ENCODE measurements at places on chromosomes 3 and 15.
A peak's percentile ranks its signal among the peaks of the same experiment; 100 is the strongest.

GRCh38 chr3:123299581-123299980 lies 97.8 kb downstream of the SEC22A start:
- no peak for DNase-seq

DNA sequence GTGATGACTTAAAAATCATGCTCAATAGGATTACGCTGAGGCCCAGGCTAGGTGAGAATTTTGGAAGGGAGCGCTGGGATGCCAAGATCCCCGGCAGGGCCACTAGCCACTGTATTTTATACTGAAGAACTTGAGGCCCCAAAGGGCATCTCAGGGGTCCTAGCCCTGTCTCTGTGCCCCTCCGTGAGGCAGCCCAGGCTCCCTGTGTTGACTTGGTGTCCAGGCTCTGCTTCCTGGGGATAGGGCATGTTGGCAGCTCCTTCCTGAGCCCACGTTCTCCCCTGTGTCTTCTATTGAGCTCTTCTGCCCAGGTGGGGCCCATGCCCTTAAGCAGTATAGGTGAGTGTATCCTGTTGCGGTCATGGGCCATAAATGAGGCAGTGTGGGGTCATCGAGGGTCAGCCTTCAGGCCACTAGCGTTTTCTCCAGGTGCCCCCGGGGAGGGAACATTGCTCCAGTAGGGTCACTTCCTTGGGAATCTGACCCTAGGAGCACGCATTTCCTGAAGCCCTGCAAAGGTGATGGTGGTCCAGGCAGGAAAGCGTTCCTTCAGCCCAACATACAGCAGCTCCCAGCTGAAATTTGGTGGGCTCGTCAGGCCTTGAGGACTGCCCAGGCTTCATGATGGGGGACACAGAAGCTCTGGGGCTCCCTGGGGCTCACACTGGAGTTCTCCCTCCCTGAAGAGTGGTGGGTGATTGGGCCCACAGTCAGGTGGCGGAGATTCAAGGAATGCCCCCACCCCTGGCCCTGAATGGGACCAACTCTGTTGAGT lies 189.4 kb downstream of the UBE3A start:
- no peak for DNase-seq

DNA sequence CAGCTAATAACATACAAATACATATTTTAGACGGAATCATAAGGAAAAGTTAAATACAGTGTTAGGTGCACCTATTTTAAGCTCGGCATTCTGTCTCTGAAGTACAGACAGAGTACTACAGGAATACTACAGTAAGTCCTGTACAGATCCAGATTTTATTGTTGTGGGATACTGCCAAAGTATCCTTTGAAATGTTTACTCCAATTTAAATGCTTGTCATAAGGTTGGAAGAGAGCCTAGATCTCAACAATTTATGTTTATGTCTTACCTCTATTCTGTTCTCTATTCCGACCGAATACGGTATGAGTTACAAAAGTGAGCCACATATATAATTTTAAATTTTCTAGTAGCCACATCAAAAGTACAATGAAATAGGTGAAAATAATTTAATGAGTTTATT lies 25.3 kb downstream of the PLD1 start:
- DNase-seq, result no peak

DNA sequence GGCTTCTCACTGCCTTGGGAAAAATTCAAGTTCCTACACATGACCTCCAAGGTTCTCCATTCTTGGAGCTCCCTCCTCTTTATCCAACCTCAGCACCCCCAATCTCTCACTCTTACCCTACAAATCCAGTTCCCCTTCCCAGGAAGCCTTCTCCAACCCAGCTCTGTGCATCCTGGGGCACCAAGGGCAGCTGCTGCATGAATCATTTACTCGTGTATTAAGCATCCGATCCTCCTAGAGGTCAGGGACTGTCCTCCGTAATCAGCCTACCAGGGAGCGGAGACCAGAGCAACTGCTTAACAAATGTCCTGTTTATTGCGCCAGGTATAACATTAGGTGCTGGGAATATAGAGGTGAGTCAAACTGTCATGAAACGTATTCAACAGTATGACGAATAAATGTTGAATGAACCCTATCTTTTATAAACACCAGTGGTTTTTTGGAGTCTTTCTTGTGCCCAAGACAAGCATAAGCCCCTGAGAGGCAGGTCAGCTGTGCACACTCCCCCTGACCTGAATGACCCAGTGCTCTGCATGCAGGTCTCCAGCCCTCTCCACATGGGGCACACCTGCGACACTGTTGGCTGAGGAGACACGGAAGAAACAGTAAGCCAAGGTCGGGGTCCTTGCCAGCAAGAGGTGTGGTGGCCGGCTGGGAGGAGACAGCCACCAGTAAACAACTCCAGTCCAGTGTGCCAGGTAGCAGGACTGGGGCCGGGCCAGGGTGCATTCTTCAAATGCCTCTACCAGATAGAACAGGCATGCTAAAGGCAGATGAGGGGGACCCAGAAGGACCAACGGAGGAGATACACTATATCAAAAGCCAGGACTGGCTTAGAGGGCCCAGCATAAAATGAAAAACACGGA lies 27.6 kb downstream of the ANP32A start:
- no peak for DNase-seq

- DNase-seq, result no peak
Observed at GRCh38 chr3:157405457-157405856, 31.2 kb upstream of the PTX3 start.

DNA sequence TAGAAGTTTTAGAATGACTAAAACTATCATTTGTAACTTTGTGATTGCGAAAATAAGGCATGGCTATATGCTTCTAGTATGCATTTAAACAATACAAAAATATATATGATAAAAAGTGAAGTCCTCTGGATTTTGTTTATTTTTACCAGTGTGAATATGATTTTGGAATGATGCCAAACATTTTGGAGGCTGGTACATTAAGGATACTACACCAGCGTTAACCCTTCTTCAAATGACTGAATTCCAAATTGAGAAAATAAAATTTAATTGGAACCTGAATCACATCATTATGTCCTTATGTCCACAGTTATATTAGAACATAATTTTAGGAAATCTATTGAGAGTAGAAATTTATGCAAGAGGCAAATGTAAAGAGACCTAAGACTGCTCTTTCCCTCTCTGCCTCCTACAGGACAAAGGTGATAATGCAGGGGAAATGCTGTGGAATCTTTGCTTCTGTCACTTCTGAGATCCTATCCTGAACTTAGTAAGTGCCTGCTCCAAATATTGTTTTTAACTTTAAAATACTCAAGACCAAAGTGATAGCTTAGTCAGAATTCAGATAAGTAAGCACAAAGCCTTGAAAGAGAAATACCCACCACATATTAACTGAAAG lies 121.1 kb upstream of the NANOGP8 start:
- no peak for DNase-seq

- DNase-seq, result no peak
Observed at GRCh38 chr15:69060041-69060481, 45.6 kb downstream of the NOX5 start.

- DNase-seq, result no peak
Observed at GRCh38 chr3:189853906-189854305, 222.7 kb downstream of the TP63 start.

- DNase-seq, result no peak
Observed at GRCh38 chr15:84755736-84756527, 7.5 kb downstream of the ZNF592 start.

DNA sequence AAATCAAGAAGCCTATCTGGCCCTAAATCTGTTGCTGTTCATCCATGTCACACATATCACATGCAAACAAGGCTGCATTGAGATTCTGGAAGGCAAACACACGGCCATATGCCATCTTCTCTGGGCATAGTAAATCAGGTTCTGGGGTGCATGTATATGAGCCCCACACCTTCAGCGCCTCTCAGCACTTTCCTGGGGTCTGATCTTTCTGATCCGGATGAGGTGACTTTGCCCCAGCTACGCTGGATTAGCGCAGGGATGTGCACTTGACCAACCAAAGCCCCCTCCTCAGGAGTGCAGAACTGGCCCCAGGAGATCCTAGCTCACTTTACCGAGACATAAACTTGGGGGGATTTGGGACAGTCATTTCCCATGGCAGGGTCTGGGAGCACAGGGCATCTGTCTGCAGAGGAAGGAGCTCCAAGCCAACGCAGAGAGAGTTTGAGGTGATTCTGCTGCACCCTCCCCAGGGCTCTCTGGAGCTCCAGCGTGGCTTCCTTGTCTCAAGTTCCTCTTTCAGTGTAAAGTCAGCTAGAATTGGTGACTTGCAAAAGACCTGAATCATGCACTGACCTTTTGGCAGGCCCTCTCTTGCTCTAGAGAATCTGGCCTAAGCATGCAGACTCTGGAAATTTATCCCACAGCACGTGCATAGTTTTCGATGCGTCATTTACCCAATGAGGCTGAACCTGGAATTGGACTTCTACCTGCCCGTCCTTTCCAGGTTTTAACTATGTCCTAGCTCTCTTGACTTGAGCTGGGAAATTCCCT lies 63.5 kb upstream of the KLF13 start:
- peak; percentile 43 for DNase-seq

GRCh38 chr3:149575961-149576564 lies 81.8 kb downstream of the WWTR1 start:
- DNase-seq, result no peak

DNA sequence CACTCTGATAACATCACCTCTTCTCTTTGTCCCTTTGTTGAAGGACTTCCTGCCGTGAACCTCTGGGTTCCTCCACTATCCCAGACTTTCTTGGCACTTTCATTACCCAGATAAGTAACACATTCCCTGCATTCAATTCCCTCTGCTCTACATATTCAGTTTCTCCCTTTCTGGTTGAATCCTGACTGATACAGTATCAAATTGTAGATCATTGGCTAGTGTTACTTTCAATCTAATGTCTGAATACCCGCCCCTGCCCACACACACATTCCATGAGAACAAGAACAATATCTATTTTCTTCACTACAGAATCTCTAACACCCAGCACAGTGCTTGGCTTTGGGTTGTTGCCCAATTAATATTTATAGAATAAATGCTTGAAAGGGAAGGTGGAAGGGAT lies 163.5 kb downstream of the ABHD5 start:
- DNase-seq, result no peak

DNA sequence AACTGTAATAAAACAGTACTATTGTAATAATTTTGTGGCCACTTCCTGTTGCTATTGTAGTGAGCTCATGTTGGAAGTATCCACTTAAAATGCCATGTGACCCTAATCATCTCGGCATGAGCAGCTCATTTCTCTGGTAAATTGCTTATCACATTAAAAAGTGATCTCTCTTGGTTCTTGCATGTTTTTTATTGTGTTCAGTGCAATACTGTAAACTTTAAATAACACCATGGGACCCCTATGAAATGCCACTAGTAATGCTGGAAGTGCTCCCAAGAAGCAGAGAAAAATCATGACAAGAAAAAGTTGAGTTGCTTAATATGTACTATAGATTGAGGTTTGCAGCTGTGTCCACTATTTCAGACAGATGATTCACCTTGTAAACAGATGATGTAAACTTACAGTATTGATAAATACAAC lies 45.6 kb downstream of the NMD3 start:
- DNase-seq, result no peak

GRCh38 chr3:138032567-138032966 lies 22.6 kb downstream of the CLDN18 start:
- no peak for DNase-seq

GRCh38 chr3:63877737-63878393 lies 14.2 kb downstream of the ATXN7 start:
- no peak for DNase-seq

- no peak for DNase-seq
Observed at GRCh38 chr3:14200276-14200675, 21.7 kb downstream of the LSM3 start.

GRCh38 chr3:41120460-41120859 lies 78.8 kb upstream of the CTNNB1 start:
- DNase-seq, result no peak

DNA sequence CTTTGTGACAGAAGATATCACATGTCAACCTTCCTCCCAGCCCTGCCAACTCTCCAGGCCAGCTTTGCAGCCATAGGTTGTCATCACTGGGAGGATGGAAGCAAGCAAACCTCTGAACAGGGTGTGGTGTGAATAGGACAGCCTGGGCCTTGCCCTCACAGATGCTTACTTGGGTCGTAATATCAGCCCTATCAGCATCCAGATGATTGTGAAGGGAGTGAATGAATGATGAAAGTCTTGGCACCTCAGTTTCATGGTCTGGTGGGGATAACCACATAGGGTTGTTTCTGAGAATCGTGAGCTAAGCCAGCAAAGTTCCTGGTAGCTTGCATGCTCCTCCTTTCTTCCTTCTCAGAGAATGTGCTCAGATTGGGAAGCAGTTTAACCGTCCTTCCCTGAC lies 55.1 kb upstream of the POLR2M start:
- no peak for DNase-seq

GRCh38 chr3:175585898-175586297 lies 726.8 kb downstream of the NAALADL2 start:
- DNase-seq, result no peak

DNA sequence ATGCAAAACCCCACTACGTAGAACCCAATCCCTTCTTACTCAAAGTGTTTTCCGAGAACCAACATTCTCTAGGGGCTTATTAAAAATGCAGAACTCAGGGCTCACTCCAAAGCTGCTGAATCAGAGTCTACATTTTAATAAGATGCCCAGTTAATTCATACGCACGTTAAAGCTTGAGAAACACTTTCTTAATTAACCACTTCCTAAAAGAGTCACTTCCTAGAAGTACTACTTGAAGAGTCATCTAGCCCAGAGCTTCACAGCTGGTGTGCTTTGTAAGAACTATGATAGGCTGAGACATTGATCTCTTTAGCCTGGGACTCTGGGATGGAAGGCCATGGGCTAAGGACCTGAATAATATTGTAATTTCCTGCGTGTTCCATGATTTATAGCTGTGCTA lies 9.0 kb downstream of the COL6A5 start:
- DNase-seq, result no peak

DNA sequence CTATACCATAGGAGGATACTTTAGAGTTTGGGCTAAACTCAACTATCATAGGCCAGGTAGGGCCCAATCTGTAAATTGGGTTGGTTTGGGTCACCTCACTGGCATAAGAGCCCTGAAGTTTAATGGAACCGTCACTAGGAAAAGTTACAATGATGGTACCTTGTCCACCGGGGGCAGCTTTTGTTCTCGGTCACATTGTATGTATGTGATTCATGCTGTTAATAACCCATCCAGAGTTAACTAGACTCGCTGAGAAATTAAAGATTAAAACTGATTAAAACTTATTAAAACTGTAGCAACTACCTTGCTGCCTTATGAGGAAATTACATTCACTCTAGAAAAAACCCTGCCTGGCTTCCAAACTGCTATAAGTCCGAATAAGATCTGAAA lies 145.0 kb upstream of the TMCO5A start:
- DNase-seq, result no peak

- DNase-seq, result peak; percentile 22
Observed at GRCh38 chr15:52246686-52247431, 48.7 kb downstream of the MYO5C start.

GRCh38 chr3:38648659-38649499 lies 608 bp downstream of the SCN5A start:
- DNase-seq, result no peak
